Cerebellar nuclear complex (tissue), 1 donor: ENCODE measurements at places on chromosomes 12 and 14.

GRCh38 chr14:30462358-30462757 lies 96.6 kb upstream of the G2E3 start:
- no peak for DNase-seq

DNA sequence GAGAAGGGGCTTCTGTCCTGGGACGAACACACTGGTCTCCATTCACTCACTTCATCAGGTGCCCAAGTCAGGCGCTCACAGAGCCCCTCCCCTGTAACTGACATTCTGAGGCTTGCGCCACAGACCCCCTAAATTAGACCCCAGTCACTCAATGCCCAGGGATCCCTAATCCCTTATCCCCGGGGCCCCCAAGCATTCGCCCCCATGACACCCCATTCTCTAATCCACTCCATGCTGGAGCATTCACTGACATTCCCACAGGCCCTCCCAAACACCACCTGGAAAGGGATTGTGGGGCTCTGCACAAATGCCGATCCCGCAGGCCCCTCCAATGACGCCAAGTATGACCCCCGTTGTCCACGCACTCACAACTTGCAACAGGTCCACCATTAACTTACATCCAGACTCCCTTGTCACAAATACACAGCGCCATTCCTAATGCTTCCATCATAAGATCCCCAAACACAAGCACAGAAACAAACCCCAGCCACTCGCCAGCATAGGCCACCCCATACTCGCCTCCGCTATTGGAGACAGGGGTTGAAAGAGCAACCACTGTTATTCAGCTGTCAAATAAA lies 1.5 kb downstream of the ZNF605 start:
- DNase-seq: no peak

DNA sequence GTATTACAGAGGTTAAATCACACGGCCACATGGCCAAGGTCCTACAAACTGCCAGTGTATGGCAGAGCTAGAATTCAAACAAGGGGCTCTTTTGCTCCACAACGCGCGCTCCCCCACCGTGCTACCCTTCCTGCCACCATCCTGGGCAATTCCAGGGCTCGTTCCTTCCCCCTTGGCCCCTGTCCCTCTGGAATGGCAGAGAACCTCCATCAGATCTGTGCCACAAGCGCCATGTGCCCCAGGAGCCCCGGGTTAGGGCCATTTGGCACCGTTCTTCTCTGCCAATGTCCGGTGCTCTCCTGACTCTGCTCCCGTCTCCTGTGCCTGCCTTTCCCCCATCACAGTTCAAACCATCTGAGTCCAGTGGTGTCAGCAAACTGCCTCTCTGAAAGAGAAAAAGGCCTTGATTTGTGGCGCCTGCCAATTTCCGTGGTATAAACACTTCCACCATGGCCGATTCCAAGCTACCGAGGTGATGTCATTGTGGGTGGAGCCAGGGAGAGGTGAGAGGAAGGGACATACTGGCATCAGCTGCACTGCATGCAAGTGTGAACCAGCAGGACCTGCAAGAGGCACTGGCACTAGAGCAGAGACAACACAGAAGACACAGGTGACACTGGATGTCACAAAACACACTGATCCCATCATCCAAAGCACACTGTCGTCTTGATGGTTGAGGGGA lies 163.1 kb downstream of the CALM1 start:
- no peak for DNase-seq

GRCh38 chr12:123396954-123397353 lies 13.0 kb downstream of the KMT5A start:
- DNase-seq: no peak

DNA sequence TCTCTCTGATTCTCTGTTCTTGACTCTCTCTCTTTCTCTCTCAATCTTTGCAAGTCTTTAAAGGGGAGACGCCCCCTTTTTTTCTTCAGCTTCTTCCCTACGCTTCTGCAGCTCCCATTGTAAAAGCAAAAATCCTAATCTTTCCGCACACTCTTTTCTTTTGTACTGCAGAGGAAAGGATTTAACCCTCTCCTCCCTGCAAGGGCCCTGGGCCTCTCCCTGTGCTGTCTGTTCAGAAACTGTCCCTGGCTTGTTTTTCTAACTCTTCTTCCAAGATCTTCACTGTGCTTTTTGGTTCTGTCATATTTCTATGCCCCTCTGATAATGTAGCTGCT lies 10.9 kb upstream of the SALL2 start:
- no peak for DNase-seq

GRCh38 chr12:26628234-26628633 lies 204.8 kb downstream of the ITPR2 start:
- no peak for DNase-seq

DNA sequence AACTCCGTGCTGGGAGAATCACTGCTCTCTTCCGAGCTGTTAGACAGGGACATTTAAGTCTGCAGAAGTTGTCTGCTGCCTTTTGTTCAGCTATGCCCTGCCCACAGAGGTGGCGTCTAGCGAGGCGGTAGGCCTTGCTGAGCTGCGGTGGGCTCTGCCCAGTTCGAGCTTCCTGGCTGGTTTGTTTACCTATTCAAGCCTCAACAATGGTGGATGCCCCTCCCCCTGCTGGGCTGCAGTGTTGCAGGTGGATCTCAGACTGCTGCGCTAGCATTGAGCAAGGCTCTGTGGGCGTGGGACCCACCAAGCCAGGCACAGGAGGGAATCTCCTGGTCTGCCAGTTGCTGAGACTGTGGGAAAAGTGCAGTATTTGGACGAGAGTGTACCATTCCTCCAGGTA lies 43.7 kb downstream of the GPR137C start:
- no peak for DNase-seq

- DNase-seq: no peak
These were observed 10.3 kb upstream of the INF2 start for GRCh38 chr14:104678901-104679705.

DNA sequence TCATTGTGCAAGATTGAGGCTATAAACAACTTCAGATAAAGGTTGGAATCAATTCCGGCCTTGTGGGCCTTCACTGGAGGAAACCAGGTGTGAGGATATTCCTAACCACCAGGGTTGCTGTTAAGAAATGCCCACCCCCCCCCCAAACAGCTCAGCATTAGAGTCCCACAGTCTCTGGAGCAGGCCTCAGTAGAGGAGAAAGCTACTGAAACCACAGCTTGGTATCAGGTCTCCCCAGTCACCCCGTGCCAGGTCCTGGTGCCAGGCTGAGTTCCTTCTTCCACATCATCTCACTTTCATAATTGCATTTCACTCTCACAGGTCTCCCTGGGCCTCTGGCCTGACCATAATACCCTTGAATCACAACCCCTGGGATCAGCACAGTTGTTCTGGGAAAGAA lies 12.5 kb downstream of the GALNT6 start:
- DNase-seq: no peak

GRCh38 chr12:69024907-69025306 lies 91.9 kb upstream of the CPM start:
- no peak for DNase-seq

- no peak for DNase-seq
These were observed 99.2 kb downstream of the RMST start for GRCh38 chr12:97561619-97562290.

DNA sequence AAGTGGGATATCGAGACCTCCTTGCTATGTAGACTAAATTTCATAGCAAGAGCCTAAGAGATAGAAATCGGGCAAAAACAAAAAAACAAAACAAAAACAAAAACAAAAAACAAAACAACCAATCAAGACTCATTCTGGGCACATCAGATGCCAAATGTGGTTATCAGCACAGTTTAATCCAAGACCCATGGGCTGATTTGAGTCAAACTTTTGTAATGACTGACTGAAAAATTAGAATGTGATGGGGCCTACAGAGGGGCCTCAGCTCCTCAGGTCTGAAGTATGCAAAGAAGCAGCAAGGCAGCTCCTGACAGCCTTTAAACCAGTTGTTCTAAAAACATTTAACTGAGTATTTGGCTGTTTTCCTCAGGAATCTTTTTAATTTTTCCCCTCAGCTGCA lies 49.3 kb downstream of the SLC4A8 start:
- DNase-seq: no peak

GRCh38 chr14:53514197-53514596 lies 361.1 kb upstream of the DDHD1 start:
- DNase-seq: no peak

GRCh38 chr12:89384050-89384758 lies 31.9 kb upstream of the DUSP6 start:
- DNase-seq: no peak

GRCh38 chr12:72453066-72453465 lies 180.9 kb downstream of the TRHDE start:
- no peak for DNase-seq

- no peak for DNase-seq
These were observed 3.6 kb downstream of the SLC4A8 start for GRCh38 chr12:51428256-51428655.

DNA sequence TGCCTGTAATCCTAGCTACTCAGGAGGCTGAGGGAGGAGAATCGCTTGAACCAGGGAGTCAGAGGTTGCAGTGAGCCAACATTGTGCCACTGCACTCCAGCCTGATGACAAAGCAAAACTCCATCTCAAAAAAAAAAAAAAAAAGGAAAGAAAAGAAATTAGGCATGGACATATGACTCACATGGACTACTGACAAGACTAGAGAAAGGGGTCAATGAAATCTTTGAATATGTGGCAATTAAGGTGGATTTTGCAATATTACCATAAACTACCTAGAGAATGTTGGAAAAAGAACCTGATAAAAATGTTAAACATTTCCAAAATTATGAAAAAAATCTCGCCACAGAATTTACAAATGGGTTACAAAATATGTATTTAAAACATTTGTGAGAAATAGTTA lies 873.6 kb downstream of the C12orf50 start:
- no peak for DNase-seq

- no peak for DNase-seq
These were observed 599.8 kb upstream of the TMEM132C start for GRCh38 chr12:127667131-127667685.

- DNase-seq: no peak
These were observed 126.4 kb downstream of the CCER1 start for GRCh38 chr12:90828621-90829020.

DNA sequence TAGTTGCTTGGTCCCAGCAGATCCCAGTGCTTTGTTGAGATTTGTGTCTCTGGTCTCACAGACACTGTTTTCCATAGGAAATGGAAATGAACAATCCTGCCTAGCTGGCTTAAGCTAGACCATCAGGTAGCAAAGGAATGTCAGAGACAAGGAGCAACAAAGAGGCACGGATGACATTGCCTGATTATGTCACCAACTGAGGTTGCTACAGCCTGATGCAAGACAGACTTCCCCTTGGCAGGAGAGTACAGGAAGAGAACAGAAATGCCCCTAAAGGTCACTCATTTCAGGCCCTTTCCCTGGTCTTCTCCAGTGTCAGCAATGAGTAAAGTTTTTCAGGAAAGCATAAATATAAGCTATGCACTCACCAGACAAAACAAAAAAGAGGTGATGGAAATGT lies 2.0 kb upstream of the PRB2 start:
- DNase-seq: no peak

DNA sequence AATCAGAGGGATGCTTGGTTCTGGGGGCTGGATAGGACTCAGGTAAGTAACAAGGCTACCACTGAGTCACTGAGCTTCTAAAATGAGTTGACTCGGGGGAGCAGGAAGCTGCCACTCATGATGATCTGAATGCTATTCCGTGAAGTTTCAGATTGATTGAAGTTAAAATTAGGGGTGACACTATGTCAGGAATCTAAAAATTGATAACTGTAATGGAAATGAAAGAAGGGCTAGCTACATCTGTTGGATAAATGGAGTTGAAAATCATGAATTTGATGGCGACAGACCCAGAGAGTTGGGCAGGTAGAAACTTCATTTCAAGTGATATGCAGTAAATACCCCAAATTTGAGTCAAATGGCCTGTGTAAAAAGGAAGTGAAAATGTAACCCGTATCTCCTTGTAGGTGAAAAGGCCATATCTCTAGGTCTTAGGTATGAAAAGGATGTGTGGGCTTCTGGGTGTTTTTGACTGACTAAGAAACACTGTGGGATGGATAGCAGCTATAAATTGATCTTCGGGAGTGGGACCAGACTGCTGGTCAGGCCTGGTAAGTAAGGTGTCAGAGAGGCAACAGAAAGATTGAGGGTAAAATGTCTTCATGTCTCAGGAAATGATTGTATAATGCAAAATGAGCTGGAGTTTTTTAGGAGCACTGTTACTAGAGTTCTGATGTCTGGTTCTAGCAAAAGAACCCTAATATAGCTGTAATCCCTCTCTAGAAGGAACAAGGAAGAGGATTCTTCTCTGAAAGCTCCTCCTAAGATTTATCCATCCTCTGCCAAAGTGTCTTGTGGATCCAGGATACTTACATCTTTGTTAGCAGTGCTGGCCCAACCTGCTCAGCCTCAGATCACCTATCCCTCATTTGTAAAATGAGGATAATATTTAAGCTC lies 57.3 kb downstream of the DAD1 start:
- DNase-seq: no peak
